GM23248 (cell line): ENCODE measurements at places on chromosomes 5 and 9.

- DNase-seq = no peak
- H3K36me3 ChIP-seq = no peaks in the 10 kb centered on the region
- H3K4me3 ChIP-seq = no peak overlapping the region
- 0 out of 2 replicates have a peak, but pooled peaks cover 6% of the 10 kb centered on the region for H3K4me1 ChIP-seq
Observed at GRCh38 chr5:14945450-14945849, 73.9 kb upstream of the ANKH start.

DNA sequence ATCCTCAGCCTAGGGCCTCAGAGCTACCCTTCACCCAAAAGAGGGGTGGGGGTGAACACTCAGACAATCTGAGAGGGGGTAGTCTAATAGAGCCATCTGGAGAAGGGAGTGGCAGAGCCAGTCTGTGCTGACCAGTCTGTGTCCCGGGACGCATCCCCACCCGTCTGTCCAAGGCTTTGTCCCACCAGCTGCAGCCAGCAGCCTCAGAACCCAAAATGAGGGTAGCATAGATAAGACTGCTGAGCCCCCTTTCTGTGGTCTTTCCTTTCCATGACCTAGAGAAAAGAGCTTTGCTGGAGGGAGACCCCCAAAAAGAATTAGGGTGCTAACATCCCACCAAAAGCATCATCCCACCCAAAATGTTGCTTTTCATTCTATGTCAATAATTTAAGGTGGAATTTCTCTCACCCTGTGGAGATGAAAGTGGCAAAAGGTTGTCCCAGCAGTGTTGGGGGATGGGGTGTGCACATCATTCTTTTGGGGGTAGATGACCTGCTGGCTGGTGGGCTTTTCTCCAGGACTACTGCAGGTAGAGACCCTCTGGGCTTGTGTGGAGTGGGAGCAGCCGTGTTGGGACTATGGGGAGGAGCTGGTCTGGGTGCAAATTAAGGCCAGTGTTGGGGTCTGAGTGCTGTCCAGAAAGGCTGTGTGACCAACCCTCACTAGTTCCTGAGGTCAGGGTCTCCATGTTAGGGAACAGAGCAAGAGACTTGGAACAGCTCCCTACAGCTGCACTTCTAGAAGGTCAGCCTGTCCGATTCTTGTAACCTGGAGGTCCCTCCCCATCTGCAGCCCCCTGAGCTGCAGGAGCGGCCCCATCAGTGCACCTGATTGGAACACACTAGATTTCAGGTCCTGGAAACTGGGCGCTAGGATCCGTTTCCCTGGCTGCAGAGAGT, 19.9 kb downstream of the URM1 start:
- H3K27ac ChIP-seq = no peak overlapping the region
- H3K27me3 ChIP-seq = no peaks in the 10 kb centered on the region
- DNase-seq = no peak
- H3K36me3 ChIP-seq = no peaks in the 10 kb centered on the region; the same call in 1 of the 2 replicates

- H3K36me3 ChIP-seq = no peaks in the 10 kb centered on the region
- DNase-seq = no peak
- H3K27me3 ChIP-seq = no peaks in the 10 kb centered on the region
- H3K4me1 ChIP-seq = no peaks in the 10 kb centered on the region
Observed at GRCh38 chr9:75242426-75242825, 154.1 kb downstream of the OSTF1 start.

DNA sequence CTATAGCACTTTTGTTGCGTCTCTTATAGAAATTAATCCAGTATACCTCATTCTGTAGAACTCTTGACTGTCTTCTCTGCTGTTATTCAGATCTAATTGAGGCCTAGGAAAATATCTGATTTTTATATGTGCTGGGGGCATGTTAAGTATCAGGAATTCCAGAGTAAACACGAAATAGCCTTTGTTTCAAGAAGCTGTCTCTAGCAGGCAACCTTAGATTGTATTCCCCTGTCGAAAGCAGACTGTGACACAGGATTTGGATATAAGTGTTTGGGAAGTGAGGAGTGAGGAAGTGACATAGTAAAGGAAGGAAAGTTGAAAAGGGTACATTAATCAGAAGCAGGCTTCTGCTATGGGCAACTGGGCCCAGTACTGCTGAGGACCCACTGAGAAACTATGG, 72.1 kb upstream of the RASA1 start:
- H3K27me3 ChIP-seq = no peaks in the 10 kb centered on the region
- no peaks in the 10 kb centered on the region for H3K36me3 ChIP-seq
- H3K4me1 ChIP-seq = peaks cover 26% of the 10 kb centered on the region
- peak overlapping the region; percentile 42 for H3K4me3 ChIP-seq
- peak overlapping the region; percentile 67 for H3K27ac ChIP-seq
- DNase-seq = peak; percentile 21

GRCh38 chr5:88660947-88661805, 221.8 kb downstream of the MEF2C start:
- H3K4me3 ChIP-seq = peak overlapping the region; percentile 70
- no peaks in the 10 kb centered on the region for H3K4me1 ChIP-seq
- peaks cover 67% of the 10 kb centered on the region for H3K27me3 ChIP-seq
- no peak overlapping the region for H3K27ac ChIP-seq
- DNase-seq = peak; percentile 83

DNA sequence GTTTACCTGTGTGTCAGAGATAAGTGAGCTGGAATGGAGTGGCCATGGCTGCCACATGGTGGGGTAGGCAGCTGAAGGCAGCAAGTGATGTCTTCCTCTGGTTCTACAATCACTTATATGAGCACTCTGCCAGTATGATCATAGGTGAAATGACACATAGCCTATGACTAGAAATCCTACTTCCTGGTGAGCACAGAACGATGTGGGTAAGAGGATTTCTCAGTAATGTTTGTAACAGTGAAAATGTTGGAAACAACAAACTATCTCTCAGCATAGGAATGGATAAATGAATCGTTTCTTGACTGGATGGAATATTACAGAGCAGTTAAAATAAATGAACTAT, 187.0 kb upstream of the S1PR3 start:
- H3K36me3 ChIP-seq = no peaks in the 10 kb centered on the region
- H3K4me3 ChIP-seq = no peak overlapping the region
- no peak overlapping the region for H3K27ac ChIP-seq
- H3K4me1 ChIP-seq = peaks cover 20% of the 10 kb centered on the region

DNA sequence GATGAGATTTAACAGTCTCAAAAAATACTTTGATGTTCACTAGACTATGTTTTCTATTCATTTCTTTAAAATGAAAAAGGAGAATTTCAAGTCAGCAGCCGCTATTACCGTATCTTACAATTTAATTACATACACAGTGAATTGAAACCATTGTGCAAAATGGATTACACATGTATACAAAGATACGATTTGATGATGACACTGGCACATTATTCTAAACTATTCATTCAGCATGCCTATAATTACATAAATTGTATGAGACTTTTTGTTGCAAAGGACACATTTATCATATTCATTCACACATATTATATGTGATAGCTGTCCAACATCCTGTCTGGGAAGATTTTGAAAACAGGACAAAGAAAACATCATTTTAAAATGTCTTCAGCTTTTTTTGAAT, 118.3 kb upstream of the VCAN start:
- no peaks in the 10 kb centered on the region for H3K27me3 ChIP-seq
- H3K4me1 ChIP-seq = no peaks in the 10 kb centered on the region
- no peak overlapping the region for H3K4me3 ChIP-seq
- no peak overlapping the region for H3K27ac ChIP-seq
- DNase-seq = no peak

- H3K36me3 ChIP-seq = 0 out of 2 replicates have a peak, but pooled peaks cover 6% of the 10 kb centered on the region
- peak overlapping the region; percentile 95 for H3K27ac ChIP-seq
- H3K27me3 ChIP-seq = no peaks in the 10 kb centered on the region
- peaks cover 62% of the 10 kb centered on the region for H3K4me1 ChIP-seq
- peak overlapping the region; percentile 5; the same call in 1 of the 2 replicates for H3K4me3 ChIP-seq
Observed at GRCh38 chr5:137487600-137487999, 11.5 kb downstream of the SPOCK1 start.

- H3K27ac ChIP-seq = no peak overlapping the region
- H3K27me3 ChIP-seq = no peaks in the 10 kb centered on the region
- H3K36me3 ChIP-seq = no peaks in the 10 kb centered on the region
- DNase-seq = peak; percentile 24
- H3K4me1 ChIP-seq = no peaks in the 10 kb centered on the region
Observed at GRCh38 chr5:83107692-83108420, 30.5 kb downstream of the XRCC4 start.

- no peak overlapping the region for H3K27ac ChIP-seq
- no peaks in the 10 kb centered on the region for H3K4me1 ChIP-seq
- H3K4me3 ChIP-seq = no peak overlapping the region
Observed at GRCh38 chr5:135697251-135697958, 118.6 kb upstream of the CXCL14 start.

DNA sequence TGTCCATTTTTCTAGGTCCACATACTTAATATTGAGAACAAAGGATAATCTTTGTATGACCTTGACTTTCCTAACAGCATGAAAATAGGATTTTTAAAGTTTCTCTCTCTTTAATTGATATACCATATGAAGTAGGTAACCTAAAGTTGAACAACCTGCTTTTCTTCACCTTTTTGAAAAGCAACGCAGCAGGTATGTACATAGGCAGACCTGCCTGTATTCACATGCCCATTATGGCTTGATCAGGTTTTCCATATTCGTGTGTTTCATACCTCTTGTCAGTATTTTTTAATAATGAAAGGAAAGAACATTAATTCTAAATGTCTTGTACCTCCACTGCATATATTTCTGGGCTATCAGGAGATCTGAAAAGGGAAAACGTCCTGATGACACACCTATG, 1.5 kb upstream of the ADAMTSL1 start:
- no peaks in the 10 kb centered on the region for H3K36me3 ChIP-seq
- peak overlapping the region; percentile 87 for H3K4me3 ChIP-seq
- peak overlapping the region; percentile 96 for H3K27ac ChIP-seq
- no peaks in the 10 kb centered on the region for H3K27me3 ChIP-seq
- H3K4me1 ChIP-seq = peaks cover 23% of the 10 kb centered on the region
- no peak for DNase-seq

DNA sequence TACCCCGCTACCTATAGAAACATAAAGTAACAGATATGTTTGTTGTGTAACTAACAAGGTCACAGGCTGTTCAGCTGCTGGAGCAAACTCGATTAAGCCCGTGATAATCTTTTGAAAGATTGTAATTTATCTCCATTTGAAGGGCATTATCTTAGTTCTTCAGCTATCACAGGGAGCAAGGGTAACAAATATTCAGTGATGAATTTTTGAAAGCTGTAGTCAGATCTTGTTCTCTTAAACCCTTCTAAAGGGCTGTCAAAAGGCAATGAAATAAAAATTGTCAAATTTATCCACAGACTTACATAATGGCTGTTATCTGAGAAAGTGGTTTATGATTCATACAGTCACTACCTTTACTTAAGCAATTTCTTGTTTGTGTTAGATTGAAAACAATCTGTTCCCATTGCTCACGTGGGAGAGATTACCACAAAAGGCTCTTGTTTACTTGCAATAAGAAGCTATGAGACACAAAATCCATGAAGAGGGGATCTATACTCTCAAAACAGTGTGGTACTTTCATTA, 78.3 kb upstream of the ZNF608 start:
- H3K4me3 ChIP-seq = no peak overlapping the region
- H3K4me1 ChIP-seq = peaks cover 8% of the 10 kb centered on the region; the same call in 1 of the 2 replicates
- no peak overlapping the region for H3K27ac ChIP-seq
- peak; percentile 48 for DNase-seq
- H3K27me3 ChIP-seq = 0 out of 2 replicates have a peak, but pooled peaks cover 5% of the 10 kb centered on the region

GRCh38 chr9:101923451-101923850, 185.0 kb upstream of the GRIN3A start:
- no peak overlapping the region for H3K27ac ChIP-seq
- H3K27me3 ChIP-seq = no peaks in the 10 kb centered on the region
- H3K4me1 ChIP-seq = no peaks in the 10 kb centered on the region
- H3K4me3 ChIP-seq = no peak overlapping the region

GRCh38 chr5:66851306-66851705, 255.1 kb downstream of the MAST4 start:
- H3K27ac ChIP-seq = peak overlapping the region; percentile 29; the same call in 1 of the 2 replicates
- peak; percentile 52 for DNase-seq
- no peaks in the 10 kb centered on the region for H3K27me3 ChIP-seq
- H3K4me3 ChIP-seq = no peak overlapping the region

GRCh38 chr5:181241393-181241975, 2.2 kb downstream of the RACK1 start:
- peaks cover 37% of the 10 kb centered on the region for H3K4me1 ChIP-seq
- no peaks in the 10 kb centered on the region for H3K27me3 ChIP-seq
- peaks cover 51% of the 10 kb centered on the region for H3K36me3 ChIP-seq
- H3K4me3 ChIP-seq = peak overlapping the region; percentile 87
- peak; percentile 96 for DNase-seq

GRCh38 chr5:174623433-174624019, 100.9 kb upstream of the MSX2 start:
- no peak overlapping the region for H3K4me3 ChIP-seq
- H3K27ac ChIP-seq = no peak overlapping the region
- no peaks in the 10 kb centered on the region for H3K36me3 ChIP-seq
- H3K27me3 ChIP-seq = 0 out of 2 replicates have a peak, but pooled peaks cover 3% of the 10 kb centered on the region

- no peak for DNase-seq
- peaks cover 10% of the 10 kb centered on the region for H3K27me3 ChIP-seq
- no peak overlapping the region for H3K27ac ChIP-seq
- no peaks in the 10 kb centered on the region for H3K4me1 ChIP-seq
Observed at GRCh38 chr9:6630502-6631206, 14.9 kb downstream of the GLDC start.

DNA sequence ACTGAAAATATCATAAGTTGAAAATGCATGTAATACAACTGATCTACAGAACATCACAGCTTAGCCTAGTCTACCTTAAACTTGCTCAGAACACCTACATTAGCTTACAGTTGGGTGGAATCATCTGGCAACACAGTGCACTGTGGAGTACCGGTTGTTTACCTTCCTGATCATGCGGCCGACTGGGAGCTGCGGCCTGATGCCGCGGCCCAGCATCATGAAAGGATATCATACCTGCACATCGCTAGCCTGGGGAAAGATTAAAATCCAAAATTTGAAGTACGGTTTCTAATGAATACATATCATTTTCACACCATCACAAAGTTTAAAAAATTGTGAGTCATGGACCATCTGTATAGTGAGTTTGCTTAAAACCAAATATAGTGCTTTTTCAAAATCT, 1.8 kb downstream of the HACD4 start:
- H3K4me1 ChIP-seq = peaks cover 37% of the 10 kb centered on the region
- no peak for DNase-seq
- H3K4me3 ChIP-seq = no peak overlapping the region
- H3K27me3 ChIP-seq = no peaks in the 10 kb centered on the region

DNA sequence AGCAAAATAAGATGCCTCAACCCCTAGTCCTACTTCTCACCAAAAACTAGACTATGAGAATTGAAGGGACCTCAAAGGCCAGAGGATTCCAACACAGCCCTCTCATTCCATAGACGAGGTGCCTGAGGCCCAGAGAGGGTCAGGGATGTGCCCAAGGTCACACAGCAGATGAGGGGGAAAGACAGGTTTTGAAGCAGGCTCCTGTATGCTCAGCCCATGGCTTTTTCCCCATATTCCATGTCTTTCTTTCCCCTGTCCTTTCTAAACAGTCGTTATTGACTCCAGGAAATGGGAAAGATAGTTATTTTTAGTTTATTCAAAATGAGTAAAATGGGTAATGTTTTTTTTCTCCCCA, 61.2 kb upstream of the COL15A1 start:
- H3K27ac ChIP-seq = peak overlapping the region; percentile 78
- H3K36me3 ChIP-seq = no peaks in the 10 kb centered on the region
- H3K4me1 ChIP-seq = peaks cover 46% of the 10 kb centered on the region
- no peaks in the 10 kb centered on the region for H3K27me3 ChIP-seq
